ENCODE measurements at places on chromosomes 13 and 19.

- peak overlapping the region; percentile 69 for H3K27ac ChIP-seq
- no peaks in the 10 kb centered on the region for H3K27me3 ChIP-seq
- peak; percentile 46 for DNase-seq
- H3K4me1 ChIP-seq = peaks cover 4% of the 10 kb centered on the region
Observed at GRCh38 chr19:44644402-44645016, 799 bp downstream of the PVR start.

DNA sequence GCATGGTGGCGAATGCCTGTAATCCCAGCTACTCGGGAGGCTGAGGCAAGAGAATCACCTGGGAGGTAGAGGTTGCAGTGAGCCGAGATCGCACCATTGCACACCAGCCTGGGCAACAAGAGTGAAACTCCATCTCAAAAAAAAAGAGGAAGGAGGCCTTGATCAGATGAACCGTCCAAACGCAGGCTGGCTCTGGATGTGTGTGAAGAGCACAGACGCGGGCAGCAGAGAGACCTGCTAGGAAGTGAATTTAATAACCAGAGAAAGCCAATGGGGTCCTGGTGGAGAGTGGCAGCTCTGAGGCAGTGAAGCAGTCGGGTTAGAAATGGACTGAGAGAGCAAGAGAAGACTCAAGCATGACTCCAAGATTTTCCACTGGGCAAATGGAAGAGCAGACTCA is 136.5 kb downstream of the RNF17 start:
- DNase-seq = no peak
- H3K27ac ChIP-seq = no peak overlapping the region

GRCh38 chr13:67292886-67293285 is 62.8 kb upstream of the PCDH9 start:
- DNase-seq = no peak
- H3K4me3 ChIP-seq = no peak overlapping the region
- H3K27me3 ChIP-seq = no peaks in the 10 kb centered on the region

- no peak for DNase-seq
- no peak overlapping the region for H3K4me3 ChIP-seq
Observed at GRCh38 chr19:39362682-39363657, 20.7 kb downstream of the SAMD4B start.

GRCh38 chr19:54191811-54192453 is 824 bp downstream of the TSEN34 start:
- peaks cover 6% of the 10 kb centered on the region for H3K36me3 ChIP-seq
- H3K27me3 ChIP-seq = no peaks in the 10 kb centered on the region
- no peak for DNase-seq

- DNase-seq = no peak
- H3K4me1 ChIP-seq = no peaks in the 10 kb centered on the region
- no peaks in the 10 kb centered on the region for H3K27me3 ChIP-seq
- no peaks in the 10 kb centered on the region for H3K36me3 ChIP-seq
Observed at GRCh38 chr13:25762795-25763377, 288.9 kb downstream of the SHISA2 start.

GRCh38 chr13:51218626-51219025 is 3.6 kb upstream of the FAM124A start:
- H3K4me3 ChIP-seq = no peak overlapping the region
- no peak for DNase-seq
- peaks cover 3% of the 10 kb centered on the region for H3K4me1 ChIP-seq
- no peak overlapping the region for H3K27ac ChIP-seq
- H3K36me3 ChIP-seq = no peaks in the 10 kb centered on the region

All from pancreas (tissue), 10 donors.